ENCODE measurements at places on chromosomes 4 and X. TPM values are rescaled to one million over a fixed set of nuclear protein-coding genes. Genes with fewer than 3 reads are reported as not detected.

The PHOX2B gene
- not detected for total RNA-seq

The OPN1MW gene
- total RNA-seq, result not detected

The FAM47A gene
- not detected for total RNA-seq

The SPANXA2 gene
- not detected for total RNA-seq

The IL2RG gene
- total RNA-seq, result not detected

The MPC1L gene
- total RNA-seq, result not detected

The PDCL2 gene
- not detected for total RNA-seq

The HADH gene
- 13.1 TPM for total RNA-seq

The FAM184B gene
- total RNA-seq, result 0.67 TPM

The GUCY1B1 gene
- 1.5 TPM for total RNA-seq

The GAGE1 gene
- not detected for total RNA-seq

The RASSF6 gene
- total RNA-seq, result not detected

The CLCN3 gene
- 82.9 TPM for total RNA-seq

The LEF1 gene
- total RNA-seq, result 163 TPM

The H2BW2 gene
- total RNA-seq, result not detected

The TLR1 gene
- total RNA-seq, result 29.6 TPM

The CENPE gene
- 13.1 TPM for total RNA-seq

The CCDC158 gene
- not detected for total RNA-seq

The OSTC gene
- 96.7 TPM for total RNA-seq
